Activated CD8-positive, alpha-beta T cell treated with anti-CD3 and anti-CD28 coated beads for 36 hours (primary cell): ENCODE measurements at places on chromosomes 5 and 9. TPM values are rescaled to one million over a fixed set of nuclear protein-coding genes. Genes with fewer than 3 reads are reported as not detected.

The DUSP1 gene
- total RNA-seq = 16.6 TPM

GRCh38 chr5:76351176-76351575, 51.9 kb upstream of the IQGAP2 start:
- H3K27ac ChIP-seq = no peak overlapping the region
- no peaks in the 10 kb centered on the region for H3K36me3 ChIP-seq
- H3K4me1 ChIP-seq = no peaks in the 10 kb centered on the region
- no peak overlapping the region for H3K4me3 ChIP-seq

The ZFR gene
- 56.8 TPM for total RNA-seq

DNA sequence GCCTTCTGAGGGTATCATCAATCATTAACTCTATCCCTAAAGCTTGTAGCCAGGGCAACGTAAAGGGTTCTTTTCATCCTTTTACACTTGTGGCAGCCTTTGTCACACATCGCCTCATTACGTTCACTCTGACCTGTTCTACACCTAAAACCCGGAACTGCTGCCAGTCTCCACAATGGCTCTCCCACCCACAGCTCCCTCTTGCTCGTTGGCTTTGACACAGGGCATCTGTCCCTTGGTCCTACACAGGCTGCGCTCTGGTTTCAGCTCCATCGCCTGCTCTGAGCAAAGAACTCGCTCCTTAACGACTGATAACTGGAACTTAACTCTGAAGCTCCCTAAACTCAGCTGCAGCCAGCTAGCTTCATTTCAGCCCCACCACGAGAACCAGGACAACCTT, 112.8 kb upstream of the CTNND2 start:
- no peak for DNase-seq
- no peaks in the 10 kb centered on the region for H3K36me3 ChIP-seq
- no peaks in the 10 kb centered on the region for H3K4me1 ChIP-seq
- H3K27me3 ChIP-seq = no peaks in the 10 kb centered on the region
- H3K4me3 ChIP-seq = no peak overlapping the region
- H3K27ac ChIP-seq = no peak overlapping the region

- H3K4me1 ChIP-seq = no peaks in the 10 kb centered on the region
- H3K27ac ChIP-seq = no peak overlapping the region
- H3K4me3 ChIP-seq = no peak overlapping the region
- H3K27me3 ChIP-seq = no peaks in the 10 kb centered on the region
- no peaks in the 10 kb centered on the region for H3K36me3 ChIP-seq
- DNase-seq = no peak
Measured at GRCh38 chr9:14935106-14935751, 25.0 kb upstream of the FREM1 start.

- no peaks in the 10 kb centered on the region for H3K4me1 ChIP-seq
- H3K27me3 ChIP-seq = peaks cover 3% of the 10 kb centered on the region
- H3K36me3 ChIP-seq = no peaks in the 10 kb centered on the region
Measured at GRCh38 chr9:89863141-89863540, 258.3 kb downstream of the GADD45G start.

DNA sequence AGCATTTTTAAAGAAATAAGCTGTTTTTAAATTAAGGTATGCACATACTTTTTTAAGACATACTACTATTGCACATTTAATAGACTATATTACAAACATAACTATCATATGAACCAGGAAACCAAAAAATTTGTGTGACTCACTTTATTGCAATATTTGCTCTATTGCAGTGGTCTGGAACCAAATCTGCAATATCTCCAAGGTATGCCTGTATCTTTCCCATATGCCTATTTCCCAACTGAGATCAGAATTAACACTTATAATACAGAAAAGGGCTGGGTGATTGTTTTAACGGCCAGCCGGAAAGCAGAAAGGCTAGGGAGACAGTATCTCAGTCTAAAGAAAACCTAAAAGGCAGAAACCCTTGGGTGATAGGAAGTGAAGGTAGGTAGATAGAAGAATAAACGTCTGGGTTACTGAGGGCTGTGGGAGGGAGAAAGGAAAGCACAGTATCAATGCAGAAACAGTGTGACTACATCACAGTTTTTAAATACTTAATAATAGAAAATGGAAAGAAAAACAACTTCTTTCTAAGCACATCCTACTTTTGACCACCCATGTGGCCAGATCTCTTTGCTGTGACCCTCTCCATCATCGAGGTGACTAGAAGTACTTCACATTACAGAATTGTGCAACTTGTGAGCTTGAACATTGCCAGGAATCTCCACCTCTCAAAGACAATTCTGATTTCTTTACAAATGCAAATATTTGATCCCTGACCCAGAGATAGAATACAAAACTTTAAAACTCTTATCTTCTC, 126.4 kb downstream of the LPAR1 start:
- no peak for DNase-seq
- no peak overlapping the region for H3K27ac ChIP-seq
- no peaks in the 10 kb centered on the region for H3K4me1 ChIP-seq
- no peaks in the 10 kb centered on the region for H3K36me3 ChIP-seq

The MLANA gene
- not detected for total RNA-seq

DNA sequence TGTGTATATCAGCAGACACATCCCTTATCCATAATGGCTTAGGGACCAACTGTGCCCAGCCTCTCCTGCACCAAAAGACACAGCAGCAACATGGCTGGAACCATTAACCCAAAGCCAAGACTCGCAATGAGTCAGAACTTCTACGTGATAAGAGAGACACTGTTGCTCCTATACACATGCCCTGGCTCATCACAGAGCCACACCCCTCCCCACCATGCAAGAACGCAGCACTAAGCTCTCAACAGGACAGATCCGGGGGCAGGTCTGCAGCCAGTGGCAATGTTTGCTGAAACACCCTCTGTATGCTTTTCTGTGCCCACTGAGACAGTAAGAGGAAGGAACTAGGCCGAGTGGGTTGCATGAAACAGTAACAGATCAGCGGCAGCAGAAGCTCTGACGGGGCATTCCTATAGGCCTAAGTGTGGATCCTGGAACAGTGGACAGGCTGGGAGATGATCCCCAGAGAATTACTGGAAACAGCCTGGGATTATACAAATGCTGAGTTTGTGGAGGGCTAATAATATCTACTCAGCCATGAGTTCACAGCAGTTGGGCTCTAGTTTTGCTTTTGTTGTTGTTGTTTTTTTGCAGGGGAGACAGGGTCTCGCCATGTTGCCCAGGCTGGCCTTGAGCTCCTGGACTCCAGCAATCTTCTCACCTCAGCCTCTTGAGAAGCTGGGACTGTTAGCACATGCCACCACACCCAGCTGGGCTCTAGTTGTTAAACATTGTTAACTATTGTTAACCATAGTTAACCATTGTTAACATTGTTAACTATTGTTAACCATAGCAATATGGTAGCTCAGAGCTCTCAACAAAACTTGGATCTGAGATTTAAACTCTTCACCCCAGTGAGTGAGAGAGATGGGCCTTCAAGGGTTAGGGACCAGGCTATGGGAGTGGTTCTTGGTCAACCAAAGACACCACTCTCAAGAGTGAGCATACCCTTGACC, 41.0 kb downstream of the B4GALT1 start:
- peaks cover 30% of the 10 kb centered on the region for H3K4me1 ChIP-seq
- no peaks in the 10 kb centered on the region for H3K27me3 ChIP-seq
- no peak overlapping the region for H3K4me3 ChIP-seq
- H3K27ac ChIP-seq = no peak overlapping the region
- peaks cover 33% of the 10 kb centered on the region for H3K36me3 ChIP-seq
- DNase-seq = no peak

The PDCD1LG2 gene
- total RNA-seq = 0.13 TPM
